ENCODE measurements at places on chromosomes 4 and X.

- DNase-seq: peak; percentile 62
Measured at GRCh38 chr4:73718375-73719373, 21.7 kb upstream of the CXCL8 start.

GRCh38 chrX:45751156-45751555, 550.5 kb upstream of the DIPK2B start:
- DNase-seq: peak; percentile 40

DNA sequence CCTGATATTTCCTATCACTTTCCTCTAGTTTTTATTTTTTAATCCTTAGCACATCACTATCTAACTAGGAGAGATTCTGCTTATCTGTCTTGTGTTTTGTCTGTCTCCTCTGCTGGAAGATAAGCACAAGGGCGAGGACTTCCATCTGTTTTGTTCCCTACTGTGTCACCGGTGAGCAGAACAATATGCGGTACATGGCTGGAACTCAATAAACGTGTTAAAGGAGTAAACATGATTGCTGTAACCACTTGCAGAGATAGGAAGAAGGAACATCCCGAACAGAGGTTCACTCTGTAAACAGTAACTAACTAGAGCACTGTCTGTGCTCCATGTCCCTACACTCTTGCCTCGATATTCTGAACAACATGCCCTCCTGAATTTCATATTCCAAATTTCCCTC, 5.2 kb downstream of the HS3ST1 start:
- no peak for DNase-seq

DNA sequence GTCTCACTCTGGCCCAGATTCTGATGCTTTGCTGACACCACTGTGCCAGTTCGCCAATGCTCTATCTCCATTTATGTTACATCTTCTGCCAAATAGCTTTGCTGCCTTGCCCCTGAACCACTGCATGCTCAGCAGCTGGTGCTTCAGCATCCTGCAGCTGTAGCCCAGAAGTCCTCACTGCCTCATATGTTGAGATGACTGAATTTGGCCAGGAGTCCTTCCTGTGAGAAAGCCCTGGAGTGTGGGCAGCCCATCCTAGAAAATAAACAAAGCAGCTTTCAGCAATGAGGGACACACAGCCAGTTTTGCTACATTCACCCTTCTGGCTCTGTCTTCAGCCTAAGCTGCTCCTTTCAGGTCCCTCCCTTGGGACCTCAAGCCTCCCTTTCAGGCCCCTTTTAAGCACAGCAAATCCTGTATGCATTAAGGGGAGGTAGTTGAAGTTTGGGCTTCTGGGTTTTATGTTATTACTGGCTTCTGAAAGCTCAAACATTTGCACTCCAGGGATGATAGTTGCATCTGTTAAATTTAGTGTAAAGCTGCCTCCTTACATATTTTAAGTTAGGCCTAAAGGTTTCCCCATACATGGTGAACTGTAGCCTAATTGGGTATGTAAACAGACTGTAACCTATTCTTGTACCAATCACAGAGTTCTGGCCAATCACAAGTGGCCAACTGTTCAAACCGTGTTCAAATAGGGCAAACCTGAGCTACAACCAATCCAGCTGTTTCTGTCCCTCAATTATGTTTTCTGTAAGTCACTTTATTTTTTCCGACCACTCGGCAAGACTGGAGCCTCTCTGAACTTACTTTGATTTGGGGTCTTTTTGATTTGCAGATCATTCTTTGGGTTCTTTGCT, 2.1 kb upstream of the TMEM165 start:
- DNase-seq: no peak

- DNase-seq: no peak
Measured at GRCh38 chr4:154019811-154020210, 230.9 kb upstream of the SFRP2 start.

DNA sequence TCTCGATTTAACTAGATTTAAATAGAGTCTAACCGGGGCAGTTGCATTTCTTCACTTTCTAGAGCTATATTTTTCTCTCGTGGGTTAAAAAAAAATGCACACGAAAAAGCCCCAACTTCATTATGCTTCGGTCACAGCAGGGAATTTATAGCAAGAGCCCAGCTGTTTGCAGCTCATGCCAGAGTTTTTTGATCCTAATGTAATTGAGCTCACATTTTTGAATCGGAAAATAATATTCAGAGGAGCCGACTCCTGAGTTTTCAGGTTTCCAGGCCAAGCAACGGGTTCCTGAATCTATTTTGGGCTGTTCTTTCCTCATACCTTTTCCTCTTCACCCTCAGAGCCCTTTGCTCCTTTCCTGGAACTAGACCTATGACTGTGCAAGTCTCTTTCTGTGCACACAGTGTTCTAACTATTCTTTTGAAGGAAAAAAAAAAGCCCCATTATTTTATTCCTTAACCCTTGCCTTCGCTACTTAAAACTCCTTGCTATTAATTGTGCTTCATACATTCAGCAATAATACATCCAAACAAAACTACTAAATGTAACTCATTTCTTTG, 27.5 kb upstream of the ESX1 start:
- DNase-seq: no peak

- no peak for DNase-seq
Measured at GRCh38 chrX:114017086-114017485, 566.8 kb upstream of the HTR2C start.

GRCh38 chr4:157791236-157791635, 381.6 kb downstream of the GASK1B start:
- DNase-seq: no peak

- DNase-seq: peak; percentile 3
Measured at GRCh38 chrX:135737366-135738071, 24.1 kb downstream of the CT45A1 start.

GRCh38 chr4:121358473-121358872, 22.3 kb downstream of the QRFPR start:
- DNase-seq: peak; percentile 64

GRCh38 chr4:83250687-83251446, 33.7 kb downstream of the COQ2 start:
- peak; percentile 74 for DNase-seq

DNA sequence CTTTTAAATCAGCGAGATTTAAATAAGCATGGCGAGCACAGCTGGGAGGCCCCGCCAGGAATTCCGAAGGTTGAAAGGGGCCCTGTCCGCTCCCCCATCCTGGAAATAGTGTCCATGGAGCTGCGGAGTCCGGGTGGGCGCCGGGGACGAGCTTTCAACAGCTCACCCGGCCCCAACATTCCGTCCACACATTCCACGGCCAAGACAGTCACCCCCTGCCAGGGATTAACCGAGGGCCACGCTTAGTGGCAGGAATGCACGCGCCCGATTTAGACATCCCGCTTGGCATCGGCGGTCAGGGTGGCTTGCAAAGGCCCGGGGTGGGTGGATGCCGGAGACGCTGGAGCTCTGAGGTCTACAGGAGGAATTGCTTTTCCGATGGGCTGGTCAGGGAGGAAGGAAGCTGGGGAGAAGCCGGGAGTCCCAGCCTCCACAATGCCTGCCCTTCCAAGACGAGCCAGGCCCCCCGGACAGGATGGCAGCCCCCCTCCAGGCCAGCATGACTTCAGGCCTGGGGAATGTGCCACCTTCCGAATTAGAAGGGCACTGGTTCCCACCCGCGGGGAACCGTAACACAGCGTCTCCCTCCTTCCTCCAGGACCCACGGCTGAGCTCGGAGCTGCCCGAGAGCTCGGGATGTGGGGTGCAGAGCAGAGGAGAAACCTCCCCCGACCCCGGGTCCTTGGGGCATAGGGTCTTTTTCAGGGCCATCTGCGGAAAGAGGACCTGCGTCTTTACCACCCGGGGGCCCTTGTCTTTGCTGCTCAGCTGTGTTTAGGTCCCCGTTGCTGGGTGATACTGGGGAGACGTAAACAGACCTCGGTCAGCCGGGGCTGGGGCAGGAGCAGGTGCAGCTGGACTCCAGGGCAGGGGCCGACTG, 26.9 kb upstream of the PPP2R3B start:
- peak; percentile 71 for DNase-seq

Measured in fibroblast of skin of scalp (primary cell).